ENCODE measurements at places on chromosomes 7 and 10.

GRCh38 chr7:92053312-92053711, 81.0 kb downstream of the CYP51A1 start:
- no peak for DNase-seq

DNA sequence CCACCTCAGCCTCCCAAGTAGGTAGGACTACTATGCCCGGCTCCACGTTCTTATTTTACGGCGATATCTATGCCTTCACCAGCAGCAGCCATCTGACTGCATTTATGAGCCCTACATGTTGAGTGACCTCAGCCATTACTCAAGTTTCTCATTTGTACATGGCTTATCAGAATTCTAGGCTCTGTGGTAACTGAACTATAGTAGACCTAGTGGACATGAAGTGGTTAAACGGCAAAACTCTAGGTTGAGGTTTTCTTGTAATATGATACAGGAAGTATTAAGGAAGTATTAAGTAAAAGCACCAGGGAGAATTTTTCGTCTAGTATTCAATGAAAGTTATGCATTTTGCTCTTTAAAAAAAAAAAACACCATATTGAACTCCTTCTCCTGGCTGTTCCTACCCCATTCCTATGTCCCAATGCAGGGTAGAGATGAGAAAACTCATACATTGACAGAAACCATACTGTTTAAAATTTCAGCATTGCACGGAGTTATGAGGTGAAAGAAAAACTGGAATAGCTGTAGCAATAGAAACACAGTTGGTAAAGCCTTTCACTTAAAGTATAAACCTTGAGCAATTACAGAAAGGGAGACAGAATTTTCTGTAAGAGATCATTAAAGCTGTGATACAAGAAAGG, 39.8 kb upstream of the EPC1 start:
- no peak for DNase-seq

DNA sequence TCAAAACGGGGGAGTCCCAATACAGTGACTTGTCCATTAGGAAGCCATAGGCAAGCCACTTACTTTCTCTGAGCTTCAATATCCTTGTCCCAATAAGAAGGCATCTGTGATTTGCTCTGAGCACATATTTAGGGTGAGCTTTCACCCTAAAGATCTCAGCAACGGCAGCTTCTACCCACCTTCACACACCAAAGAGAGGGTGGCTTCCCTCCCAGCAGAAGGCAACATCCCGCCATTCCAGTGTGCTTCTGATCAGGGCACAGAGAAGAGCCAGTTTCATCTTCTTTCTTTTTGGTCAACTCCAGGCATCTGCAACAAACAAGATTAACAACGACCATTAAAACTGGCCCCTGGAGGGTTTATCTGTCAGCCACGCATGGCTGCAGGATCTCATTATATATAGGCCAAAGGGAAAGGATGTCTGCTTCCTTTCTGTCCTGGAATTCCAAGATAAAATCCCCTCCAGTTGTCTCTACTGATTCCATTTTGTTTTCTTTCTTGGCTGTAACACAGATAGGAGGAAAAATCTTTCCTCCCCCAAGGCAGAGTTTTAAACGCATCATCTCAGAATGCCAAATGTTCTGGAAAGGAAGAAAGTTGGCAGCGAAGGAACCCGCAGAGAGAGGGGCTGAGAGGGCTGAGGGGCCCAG, 491 bp upstream of the SH2D4B start:
- no peak for DNase-seq

- peak; percentile 70 for DNase-seq
These were observed 306.9 kb downstream of the FRMD4A start for GRCh38 chr10:14023673-14024328.

DNA sequence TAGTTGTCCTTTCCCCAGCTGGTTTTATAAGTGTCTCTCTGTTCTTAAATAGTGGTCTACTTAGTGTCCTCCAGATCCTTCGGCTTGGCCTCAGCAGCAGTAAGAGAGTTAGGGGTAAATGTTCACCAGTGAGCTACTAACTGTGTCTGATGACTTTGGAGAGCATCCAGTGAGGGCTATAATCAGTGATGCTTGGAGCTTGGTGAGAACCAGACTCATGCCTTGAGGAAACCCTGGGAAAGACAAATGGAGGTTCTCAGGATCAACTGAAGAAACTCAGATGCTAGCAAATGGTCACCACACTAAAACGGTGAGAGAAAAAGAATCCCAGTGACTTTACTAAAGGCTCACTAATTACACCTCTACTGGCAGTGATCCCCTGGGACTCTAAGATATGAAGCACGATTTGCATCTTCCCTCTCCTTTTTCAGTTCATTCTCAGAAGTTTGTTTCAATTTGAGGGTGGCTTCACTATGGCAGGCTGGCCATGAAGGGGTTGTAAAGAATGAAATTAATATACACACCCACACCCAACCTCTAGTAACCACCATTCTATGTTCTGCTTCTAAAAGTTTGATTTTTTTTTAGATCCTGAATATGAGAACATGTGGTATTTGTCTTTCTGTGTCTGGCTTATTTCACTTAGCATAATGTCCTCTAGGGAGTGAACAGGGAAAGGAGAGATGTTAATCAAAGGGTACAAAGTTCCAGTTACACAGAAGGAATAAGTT, 177.9 kb downstream of the PDE1C start:
- no peak for DNase-seq

DNA sequence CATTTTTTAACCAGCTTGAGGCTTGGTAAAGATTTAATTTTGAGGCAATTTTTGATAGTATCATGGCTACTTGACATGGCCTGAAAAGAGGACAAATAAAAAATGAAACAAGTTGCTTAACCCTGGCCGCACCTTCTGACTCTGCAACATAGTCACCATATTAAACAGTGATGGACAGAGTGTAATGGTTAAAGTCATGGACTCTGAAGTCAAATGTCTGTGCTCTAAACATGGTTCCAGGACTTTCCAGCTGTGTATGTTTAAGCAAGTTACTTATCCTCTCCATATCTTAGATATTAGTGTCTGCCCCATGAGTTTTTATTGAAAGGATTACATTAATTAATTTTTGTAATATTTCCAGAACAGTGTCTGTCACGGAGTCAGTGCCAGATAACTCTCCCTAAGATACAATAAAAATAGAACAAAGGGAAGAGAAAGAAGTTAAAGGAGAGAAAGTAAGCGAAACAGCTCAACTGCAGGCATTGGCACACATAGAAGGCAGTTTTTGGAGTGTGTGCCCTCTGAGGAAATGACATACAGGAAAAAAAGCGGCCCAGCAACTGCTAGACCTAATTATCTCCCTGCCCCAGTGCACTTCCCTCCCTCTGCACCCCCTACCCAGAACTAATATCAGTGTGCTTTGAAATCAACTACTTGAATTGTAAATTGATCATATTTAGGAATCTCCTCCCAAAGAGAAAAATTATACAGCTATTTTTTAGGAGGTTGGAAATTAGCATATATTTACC, 65.3 kb downstream of the MACC1 start:
- no peak for DNase-seq

DNA sequence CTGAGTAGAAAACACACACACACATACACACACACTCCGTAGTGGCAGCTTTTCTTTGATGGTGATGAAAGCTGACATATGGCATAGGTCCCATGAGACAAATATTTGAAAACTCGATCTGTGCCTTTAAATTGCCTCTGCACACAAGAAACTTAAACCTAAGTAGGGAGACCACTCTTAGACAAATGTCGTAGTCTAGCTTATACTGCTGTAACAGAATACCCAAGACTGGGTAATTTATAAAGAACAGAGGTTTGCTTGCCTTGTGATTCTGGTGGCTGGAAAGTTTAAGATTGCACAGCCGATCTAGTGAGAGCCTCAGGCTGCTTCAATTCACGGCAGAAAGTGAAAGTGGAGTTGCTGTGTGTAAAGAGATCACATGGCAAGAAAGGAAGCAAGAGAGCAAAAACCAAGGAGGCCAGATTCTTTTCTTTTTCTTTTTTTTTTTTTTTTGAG, 489.4 kb upstream of the SORCS1 start:
- peak; percentile 78 for DNase-seq

DNA sequence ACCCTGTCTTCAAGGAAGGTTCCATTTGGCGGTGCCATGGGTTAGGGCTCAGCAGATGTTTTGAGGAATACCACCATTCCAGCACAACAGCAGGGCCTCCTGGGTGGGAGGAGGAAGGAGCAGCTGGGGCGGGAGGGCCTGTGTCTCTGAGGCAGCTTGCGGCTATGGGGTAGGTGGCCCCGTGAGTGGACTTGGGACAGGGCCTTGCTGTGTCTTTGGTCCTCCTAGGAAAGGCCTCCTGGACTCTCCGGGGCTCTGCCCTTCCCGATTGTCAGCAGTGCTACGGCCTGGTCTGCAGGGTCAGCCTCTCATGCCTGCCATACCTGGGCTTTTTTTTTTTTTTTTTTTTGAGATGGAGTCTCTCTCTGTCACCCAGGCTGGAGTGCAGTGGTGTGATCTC, 96.7 kb downstream of the PAXIP1 start:
- DNase-seq = no peak

DNA sequence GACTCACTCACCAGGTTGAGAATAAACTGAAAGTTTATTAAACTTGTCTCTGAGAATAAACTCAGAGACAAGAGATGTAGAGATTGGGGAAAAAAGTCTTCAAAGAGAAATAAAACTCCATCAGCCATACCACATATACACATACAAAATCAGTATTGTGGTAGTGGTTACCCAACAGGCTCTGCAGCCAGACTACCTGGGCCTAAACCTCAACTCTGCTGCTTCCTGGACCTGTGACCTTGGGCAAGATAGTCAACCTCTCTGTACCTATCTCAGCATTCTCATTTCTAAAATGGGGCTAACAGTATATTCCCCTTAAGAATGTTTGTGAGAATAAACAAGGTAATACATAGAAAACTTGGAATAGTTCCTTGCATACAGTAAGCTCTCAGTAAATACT, 15.3 kb downstream of the TPK1 start:
- no peak for DNase-seq

- no peak for DNase-seq
These were observed 930.8 kb downstream of the IPMK start for GRCh38 chr10:57336865-57337264.

- DNase-seq = no peak
These were observed 52.2 kb upstream of the SMIM30 start for GRCh38 chr7:113170591-113170990.
